PC-3 (cell line): ENCODE measurements at places on chromosomes 2 and 18. TPM values are rescaled to one million over a fixed set of nuclear protein-coding genes. Genes with fewer than 3 reads are reported as not detected.

GRCh38 chr2:122866095-122866494, 1110.6 kb downstream of the TSN start:
- no peaks in the 10 kb centered on the region for H3K36me3 ChIP-seq
- no peak for DNase-seq
- no peaks in the 10 kb centered on the region for H3K27me3 ChIP-seq
- no peak overlapping the region for H3K4me3 ChIP-seq
- H3K27ac ChIP-seq = no peak overlapping the region

- no peak overlapping the region for H3K4me3 ChIP-seq
- DNase-seq = no peak
- no peak overlapping the region for H3K27ac ChIP-seq
These were observed 430.9 kb upstream of the HNRNPA3 start for GRCh38 chr2:176781570-176782217.

ARHGAP15 gene
- not detected in 2 replicates for total RNA-seq

RIF1 gene
- total RNA-seq = 33.6 and 37.1 TPM in 2 replicates

GRCh38 chr2:149648282-149649030, 60.9 kb upstream of the MMADHC start:
- DNase-seq = peak; percentile 88
- no peaks in the 10 kb centered on the region for H3K36me3 ChIP-seq
- 0 out of 2 replicates have a peak overlapping the region, but pooled peaks have one; percentile 3 for H3K4me3 ChIP-seq
- peaks cover 20% of the 10 kb centered on the region for H3K4me1 ChIP-seq
- peak overlapping the region; percentile 90 for H3K27ac ChIP-seq
- H3K27me3 ChIP-seq = no peaks in the 10 kb centered on the region

DNA sequence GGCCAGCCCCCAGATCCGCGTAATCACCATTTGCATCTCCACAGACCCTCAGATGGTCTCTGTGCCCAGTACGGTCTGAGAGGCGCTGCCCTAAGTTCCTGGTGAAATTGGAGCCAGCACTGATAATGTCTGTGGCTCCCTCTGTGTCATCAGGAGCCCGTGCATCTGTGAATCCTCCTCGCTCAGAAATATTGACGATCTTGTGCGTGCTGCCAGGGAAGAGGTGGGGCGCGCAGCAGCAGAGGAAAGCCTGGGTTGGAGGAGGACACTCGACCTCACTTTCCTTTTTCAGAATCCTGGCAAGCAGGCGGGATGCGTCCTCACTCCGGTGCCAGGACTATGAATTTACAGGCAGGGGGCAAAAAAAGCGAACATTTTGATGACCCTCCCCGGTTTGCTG, 686.1 kb upstream of the SALL3 start:
- no peak overlapping the region for H3K27ac ChIP-seq
- no peak overlapping the region for H3K4me3 ChIP-seq
- H3K36me3 ChIP-seq = no peaks in the 10 kb centered on the region
- H3K27me3 ChIP-seq = peaks cover 73% of the 10 kb centered on the region
- H3K4me1 ChIP-seq = no peaks in the 10 kb centered on the region

GRCh38 chr2:155815851-155816250, 516.7 kb downstream of the NR4A2 start:
- no peak overlapping the region for H3K27ac ChIP-seq
- no peaks in the 10 kb centered on the region for H3K27me3 ChIP-seq
- H3K4me1 ChIP-seq = no peaks in the 10 kb centered on the region
- H3K36me3 ChIP-seq = no peaks in the 10 kb centered on the region

HOXD8 gene
- total RNA-seq = 1.9 and 2.9 TPM in 2 replicates

DCDC2C gene
- not detected in 2 replicates for total RNA-seq

ASTL gene
- not detected in 2 replicates for total RNA-seq

DNA sequence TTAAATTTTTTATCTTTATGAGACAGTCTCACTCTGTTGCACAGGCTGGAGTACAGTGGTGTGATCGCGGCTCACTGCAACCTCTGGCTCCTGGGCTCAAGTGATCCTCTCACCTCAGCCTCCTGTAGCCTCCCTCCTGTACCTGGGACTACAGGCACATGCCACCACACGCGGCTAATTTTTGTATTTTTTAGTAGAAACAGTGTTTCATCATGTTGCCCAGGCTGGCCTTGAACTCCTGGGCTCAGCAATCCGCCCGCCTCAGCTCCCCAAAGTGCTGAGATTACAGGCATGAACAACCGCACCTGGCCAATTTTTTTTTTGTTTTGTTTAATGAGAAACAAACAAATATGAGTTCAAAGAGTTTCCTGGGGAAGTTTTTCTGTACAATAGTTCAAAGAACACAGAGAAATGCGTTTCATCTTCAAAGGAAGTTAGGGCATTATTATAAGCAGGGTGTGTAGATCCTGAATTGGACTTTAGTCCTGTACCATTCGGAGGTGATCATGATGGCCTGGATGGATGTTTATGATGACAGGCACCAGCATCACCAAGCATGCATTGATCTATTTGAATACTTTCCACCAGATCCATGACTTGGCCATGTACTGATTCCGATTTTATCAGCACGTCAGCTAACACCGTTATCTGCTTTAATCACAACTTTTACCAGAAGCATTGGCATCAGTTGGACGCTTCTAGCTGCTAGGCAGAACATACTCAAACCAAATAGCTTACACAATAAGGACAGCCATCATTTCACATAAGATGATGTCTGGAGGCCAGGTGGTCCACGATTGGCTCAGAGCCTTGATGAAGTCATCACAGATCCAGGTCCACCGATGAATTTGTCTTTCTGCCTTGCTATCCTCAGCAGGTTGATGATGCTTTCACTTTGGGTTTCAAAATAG, 28.9 kb downstream of the TCF23 start:
- H3K4me3 ChIP-seq = no peak overlapping the region
- H3K27me3 ChIP-seq = peaks cover 56% of the 10 kb centered on the region
- no peak for DNase-seq
- H3K36me3 ChIP-seq = no peaks in the 10 kb centered on the region

SERPINB2 gene
- total RNA-seq = 5.8 and 9.9 TPM in 2 replicates

GRCh38 chr2:205280596-205281236, 401.6 kb upstream of the NRP2 start:
- no peak overlapping the region for H3K4me3 ChIP-seq
- no peaks in the 10 kb centered on the region for H3K4me1 ChIP-seq
- H3K27ac ChIP-seq = no peak overlapping the region
- H3K36me3 ChIP-seq = no peaks in the 10 kb centered on the region

HYCC2 gene
- 3.6 and 5.5 TPM in 2 replicates for total RNA-seq

GAD1 gene
- 10.6 and 16.5 TPM in 2 replicates for total RNA-seq

- H3K4me3 ChIP-seq = peak overlapping the region; percentile 60
- H3K4me1 ChIP-seq = peaks cover 82% of the 10 kb centered on the region
- H3K27ac ChIP-seq = peak overlapping the region; percentile 100
- DNase-seq = peak; percentile 95
- peaks cover 25% of the 10 kb centered on the region for H3K36me3 ChIP-seq
These were observed 116.1 kb downstream of the SPTBN1 start for GRCh38 chr2:54572262-54572635.

GRCh38 chr2:135386993-135387392, 144.0 kb downstream of the ZRANB3 start:
- DNase-seq = no peak
- no peaks in the 10 kb centered on the region for H3K36me3 ChIP-seq
- no peak overlapping the region for H3K4me3 ChIP-seq

GRCh38 chr2:190404487-190404886, 3.7 kb upstream of the MFSD6 start:
- no peaks in the 10 kb centered on the region for H3K36me3 ChIP-seq
- H3K4me1 ChIP-seq = peaks cover 15% of the 10 kb centered on the region
- no peak for DNase-seq
- H3K4me3 ChIP-seq = no peak overlapping the region

- H3K36me3 ChIP-seq = peaks cover 17% of the 10 kb centered on the region; the same call in 1 of the 2 replicates
- H3K4me3 ChIP-seq = no peak overlapping the region
- no peaks in the 10 kb centered on the region for H3K27me3 ChIP-seq
- DNase-seq = no peak
- no peaks in the 10 kb centered on the region for H3K4me1 ChIP-seq
These were observed 7.3 kb downstream of the PRADC1 start for GRCh38 chr2:73225513-73226360.
